ENCODE measurements at places on chromosomes 5 and 9.

DNA sequence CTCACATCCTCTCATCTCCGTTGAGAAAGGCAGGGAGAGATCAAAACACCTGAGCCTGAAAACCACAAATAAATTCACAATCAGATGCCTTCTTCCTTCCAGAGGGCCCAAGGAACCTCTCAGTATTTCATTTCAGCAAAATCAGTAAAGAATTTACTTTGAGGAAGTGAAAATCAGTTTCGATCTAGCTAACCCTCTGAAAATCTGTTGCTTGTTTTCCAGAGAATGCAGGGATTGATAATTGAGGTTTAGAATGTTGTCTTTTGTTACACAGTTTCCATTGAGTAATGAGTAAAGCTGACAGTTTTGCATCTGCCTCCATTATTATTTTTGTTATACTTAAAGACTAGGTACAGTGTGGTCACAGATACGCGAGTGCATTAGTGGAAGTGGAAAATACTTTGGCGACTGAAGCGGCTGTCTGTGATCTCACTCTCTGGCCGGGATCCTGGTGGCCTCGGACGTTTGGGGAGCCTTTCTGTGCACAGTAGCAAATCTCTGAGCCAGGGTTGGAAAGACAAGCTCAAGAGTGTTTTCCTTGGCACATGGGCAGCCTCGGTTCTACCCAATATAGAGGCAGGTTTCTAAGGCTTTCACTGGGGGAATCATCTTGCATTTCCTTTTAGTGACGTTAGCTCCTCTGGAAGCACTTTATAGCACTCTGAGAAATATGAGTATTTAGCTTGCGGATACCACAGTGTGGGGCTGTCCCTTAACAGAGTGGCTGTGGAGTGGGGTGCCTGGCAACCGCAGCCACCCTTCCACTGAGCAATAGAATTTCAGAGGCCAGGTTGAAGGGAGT is 32.2 kb upstream of the ANGPTL2 start:
- no peak for DNase-seq

GRCh38 chr9:136090768-136091581 is 4.1 kb downstream of the NACC2 start:
- DNase-seq, result no peak

DNA sequence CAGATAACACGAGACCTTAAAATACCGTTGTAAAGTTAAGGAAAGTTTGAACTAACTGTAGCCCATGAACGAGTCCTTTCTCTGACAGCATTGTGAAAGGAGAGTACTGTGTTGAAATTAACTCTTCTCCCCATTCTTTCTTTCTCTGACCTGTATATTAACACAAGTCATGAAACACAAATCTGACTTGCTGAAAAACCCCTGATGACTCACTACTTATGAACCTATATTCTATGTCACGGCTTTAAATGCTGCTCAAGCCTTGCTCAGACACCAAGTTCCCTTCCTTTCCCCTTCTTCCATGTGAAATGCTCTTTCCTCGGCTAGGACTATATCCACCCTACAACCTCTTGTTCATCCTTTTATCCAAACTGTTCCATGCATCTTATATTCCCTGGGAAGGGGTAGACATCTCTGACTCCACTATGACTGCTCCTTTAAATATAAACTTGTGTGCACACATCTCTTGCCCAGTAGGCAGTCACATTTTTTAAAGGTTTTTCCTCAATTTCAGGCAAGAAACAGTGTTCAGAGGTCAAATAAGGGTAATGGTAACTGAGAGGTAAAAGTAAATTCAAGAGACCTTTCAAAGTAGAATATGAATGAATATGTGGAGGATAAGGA is 142.9 kb downstream of the NFIB start:
- no peak for DNase-seq

- DNase-seq, result no peak
These were observed 357.6 kb upstream of the RPS23 start for GRCh38 chr5:82635561-82636288.

GRCh38 chr9:114908104-114908622 is 22.2 kb downstream of the TNFSF8 start:
- DNase-seq, result peak; percentile 80
